Activated CD8-positive, alpha-beta memory T cell treated with anti-CD3 and anti-CD28 coated beads, Interleukin-2, amount 50 U/mL, for 4 hours (primary cell): ENCODE measurements at places on chromosomes 11 and 22.

DNA sequence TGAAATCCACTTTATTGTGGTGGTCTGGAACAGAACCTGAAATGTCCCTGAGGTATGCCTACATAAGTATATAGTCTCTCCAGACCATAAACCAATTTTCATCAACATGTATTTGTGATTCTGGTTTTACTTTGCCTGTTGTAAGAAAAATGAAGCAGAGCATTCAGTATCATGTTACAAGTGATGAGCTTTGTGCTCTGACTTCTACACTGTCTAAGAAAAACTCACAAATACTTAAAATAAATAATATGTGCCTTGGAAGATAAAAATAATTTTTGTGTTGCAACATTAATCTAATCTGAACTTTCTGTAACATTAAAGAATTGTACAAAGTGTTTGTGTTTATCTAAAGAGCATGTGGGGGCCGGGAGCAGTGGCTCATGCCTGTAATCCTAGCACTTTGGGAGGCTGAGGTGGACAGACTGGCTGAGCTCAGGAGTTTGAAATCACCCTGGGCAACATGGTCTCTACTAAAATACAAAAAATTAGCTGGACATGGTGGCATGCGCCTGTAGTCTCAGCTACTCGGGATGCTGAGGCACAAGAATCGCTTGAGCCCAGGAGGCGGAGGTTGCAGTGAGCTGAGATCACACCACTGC is 219.5 kb downstream of the SOX6 start:
- no peak for DNase-seq

DNA sequence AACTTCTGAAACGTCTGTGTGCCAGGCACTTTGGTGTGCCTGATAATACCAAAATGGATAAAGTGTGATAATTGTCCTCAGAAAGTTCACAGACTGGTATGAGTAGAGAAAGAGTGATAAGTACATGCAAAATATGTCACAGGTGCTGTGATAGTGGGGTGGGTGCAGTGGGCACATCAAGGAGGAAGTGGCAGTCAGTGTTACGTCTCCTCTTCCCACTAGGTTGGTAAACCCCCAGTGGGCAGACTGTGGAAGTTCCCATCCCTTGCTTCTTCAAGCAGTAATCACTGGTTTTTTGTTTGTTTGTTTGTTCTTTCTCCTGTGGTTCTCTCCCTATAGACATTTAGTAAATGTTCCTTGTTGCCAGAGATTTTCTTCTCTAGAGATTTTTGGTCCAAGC is 5.4 kb downstream of the RNF121 start:
- no peak for DNase-seq

GRCh38 chr11:91373497-91373896 is 851.1 kb upstream of the FAT3 start:
- DNase-seq = no peak

DNA sequence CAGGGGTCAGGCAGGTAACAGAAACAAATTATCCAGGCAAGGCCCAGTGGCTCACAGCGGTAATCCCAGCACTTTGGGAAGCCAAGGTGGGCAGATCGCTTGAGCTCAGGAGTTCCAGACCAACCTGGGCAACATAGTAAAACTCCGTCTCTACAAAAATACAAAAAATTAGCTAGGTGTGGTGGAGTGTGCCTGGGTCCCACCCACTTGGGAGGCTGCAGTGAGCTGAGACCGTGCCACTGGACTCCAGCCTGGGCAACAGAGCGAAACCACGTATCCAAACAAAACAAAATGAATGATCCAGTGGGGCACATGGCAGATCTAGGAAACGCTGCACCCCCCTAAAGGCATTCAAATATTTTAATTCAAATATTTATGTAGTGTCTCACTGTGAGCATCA is 9.9 kb downstream of the NUMA1 start:
- DNase-seq = no peak

DNA sequence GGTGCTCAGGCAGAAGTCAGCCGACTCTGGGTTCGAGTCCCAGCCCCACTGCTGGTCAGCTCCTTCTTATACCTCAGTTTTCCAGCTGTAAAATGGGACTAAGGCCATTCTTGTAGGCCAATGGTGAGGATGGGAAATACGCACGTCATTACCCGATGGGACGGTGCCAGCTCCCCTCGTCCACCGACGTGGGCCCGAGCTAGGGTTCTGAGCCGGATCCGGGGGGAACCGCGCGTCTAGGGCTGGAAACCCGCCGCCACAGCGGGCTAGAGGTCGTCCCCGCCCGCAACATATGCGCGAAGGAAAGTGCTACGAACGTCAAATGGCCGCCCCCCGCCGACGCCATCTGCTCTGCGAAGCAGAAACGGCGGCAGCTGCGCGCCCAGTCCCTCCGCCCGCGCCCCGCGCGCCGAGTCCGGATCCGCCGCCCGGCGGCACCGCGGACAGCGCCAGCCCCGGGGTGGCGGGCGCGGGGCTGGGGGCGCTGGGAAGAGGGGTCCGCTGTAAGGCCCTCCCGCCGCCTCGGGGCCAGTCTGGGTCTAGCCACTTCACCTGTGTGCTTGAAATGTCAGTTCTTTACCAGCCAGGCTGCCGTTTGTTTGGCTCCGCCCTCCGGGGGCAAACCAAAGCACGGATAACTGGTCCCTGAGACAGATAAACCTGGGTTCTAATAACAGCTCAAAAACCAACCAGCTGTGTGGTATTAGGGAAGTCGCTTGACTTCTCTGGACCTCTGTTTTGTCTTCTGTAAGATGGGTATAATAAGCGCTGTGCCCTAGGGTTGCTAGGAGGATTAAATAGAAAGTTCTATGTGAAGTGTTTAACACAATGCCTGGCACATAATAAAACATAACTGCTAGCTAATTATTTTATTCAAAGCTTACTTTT is 103.5 kb upstream of the RCN1 start:
- no peak for DNase-seq

DNA sequence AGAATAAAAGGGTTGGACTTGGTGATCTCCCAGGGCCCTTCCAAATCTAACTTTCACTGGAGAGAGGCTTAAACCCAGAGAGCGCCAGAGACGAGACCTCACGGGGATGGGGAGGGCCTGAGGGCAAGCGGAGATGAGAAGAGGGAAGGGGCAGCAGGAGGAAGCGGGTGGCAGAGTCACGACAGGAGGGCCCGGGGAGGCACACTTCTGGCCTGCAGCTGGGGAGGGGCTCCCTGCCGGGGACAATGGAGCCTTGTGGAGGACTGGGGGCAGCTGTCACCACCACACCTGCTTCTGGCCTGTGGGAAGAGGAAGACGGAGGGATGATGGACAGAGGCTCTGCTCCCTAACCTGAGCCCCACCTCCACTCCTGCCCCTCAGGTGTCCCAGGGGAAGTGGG is 40.2 kb downstream of the PDE2A start:
- DNase-seq = no peak

GRCh38 chr22:45709866-45710265 is 38.2 kb downstream of the ATXN10 start:
- no peak for DNase-seq

GRCh38 chr11:128890543-128891368 is at the start of gene KCNJ5:
KCNJ5 (plus strand) TSS chr11:128891356; CDS start chr11:128911274, 19,918 bp downstream.
- DNase-seq = no peak

DNA sequence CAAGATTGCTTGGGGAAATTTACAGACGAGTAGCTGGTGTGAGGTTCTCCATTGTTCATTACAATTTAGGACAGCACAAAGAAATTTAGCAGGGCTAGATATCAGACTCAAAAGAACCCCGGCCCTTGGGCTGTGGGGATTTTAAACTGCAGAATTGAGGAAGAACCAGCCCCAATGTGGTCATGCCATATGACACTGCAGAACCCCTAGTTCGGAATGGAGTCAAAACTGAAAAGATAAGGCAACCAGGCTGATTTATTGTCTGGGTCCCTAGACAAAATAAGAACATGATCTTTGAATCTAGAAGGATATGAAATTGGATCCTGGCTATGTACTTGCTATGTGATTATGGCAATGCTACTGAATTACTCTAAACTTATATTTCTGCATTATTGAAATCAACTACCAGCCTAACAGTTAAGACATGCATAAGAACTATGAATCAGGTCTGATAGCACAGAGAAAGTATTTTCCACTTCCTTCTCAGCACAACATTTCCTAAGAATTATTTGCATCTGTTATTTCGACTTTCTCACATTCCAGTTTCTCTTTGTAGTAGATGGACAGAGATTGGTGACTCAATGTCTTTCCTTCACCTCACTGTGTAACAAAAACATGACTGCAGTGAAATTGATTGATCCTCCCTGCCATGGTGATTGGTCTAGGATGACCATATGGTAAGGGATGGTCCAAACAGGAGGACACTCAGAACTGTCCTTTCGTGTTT is 13.2 kb downstream of the MMP3 start:
- no peak for DNase-seq

DNA sequence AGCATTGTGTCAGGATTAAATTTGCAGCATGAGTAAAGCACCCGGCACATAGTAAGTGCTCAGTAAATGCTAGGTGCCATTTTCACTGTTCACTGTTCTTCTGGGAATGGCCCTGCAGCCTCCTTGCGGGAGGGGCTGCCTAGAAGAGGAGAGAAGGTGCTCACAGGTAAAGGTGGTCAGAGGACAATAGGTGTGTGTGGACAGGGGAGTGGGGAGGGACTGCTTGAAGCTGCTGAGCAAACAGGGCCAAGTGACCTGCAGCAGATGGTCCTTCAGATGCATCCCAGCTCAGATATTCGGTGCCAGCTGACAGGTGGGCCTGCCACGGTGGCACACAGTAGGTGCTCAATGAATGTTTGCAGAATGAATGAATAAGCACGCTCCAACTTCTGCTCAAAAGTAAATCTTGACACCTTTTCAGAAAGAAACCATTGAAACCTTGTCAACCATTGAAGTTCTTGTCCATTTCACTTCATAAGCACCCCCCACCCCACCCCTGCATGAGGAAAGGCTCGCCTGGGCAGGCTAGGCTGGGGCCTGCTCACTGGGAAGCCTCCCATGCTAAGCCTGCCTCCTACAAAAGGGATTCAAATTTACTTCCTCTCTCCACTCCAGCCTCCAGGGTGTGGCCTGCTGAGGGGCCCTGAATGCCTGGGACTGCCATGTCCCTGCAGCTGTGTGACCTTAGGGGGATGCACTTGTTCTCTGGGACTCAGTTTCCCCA is 1.6 kb downstream of the KIAA0930 start:
- DNase-seq = no peak

- DNase-seq = no peak
Measured at GRCh38 chr11:120034176-120034875, 103.6 kb downstream of the TRIM29 start.
